ENCODE measurements at places on chromosomes 7 and 10.

DNA sequence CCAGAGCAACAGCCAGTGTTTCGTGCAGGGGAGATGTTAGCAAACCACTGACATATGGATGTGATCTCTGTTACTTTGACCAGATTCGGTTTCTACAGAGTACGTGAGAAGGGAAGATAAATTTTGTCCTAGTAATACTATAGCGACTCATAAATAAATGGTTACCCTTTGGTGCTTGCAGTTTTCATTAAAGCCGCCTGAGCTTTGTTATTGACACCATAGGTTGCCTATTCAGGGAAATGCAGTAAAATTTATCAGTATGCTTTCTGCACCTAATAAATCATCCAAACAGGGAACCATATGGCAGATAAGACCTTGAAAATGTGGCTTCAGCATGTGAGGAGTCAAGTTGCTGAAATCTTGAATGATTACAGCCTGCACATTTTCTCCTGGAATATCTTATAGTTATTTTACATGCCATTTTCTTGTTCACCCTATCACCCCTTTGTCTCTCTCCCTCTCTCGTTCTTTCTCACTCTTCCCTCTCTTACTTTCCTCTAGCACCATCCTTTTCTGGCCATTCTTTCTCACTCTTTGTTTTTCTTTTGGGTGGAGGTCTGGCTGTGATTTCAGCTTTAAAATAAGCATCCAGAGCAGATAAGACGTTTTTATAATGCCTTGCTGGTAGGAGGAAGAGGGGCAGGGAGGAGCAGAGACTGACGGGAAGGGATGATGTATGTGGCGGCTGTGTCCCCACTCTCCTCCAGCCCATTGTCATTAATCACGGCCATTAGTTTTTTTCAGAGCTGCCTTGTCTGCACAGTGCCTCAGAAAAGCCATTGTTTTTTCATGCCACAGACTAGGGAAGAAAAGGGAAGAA lies 182.5 kb downstream of the LRMDA start:
- no peak for DNase-seq

DNA sequence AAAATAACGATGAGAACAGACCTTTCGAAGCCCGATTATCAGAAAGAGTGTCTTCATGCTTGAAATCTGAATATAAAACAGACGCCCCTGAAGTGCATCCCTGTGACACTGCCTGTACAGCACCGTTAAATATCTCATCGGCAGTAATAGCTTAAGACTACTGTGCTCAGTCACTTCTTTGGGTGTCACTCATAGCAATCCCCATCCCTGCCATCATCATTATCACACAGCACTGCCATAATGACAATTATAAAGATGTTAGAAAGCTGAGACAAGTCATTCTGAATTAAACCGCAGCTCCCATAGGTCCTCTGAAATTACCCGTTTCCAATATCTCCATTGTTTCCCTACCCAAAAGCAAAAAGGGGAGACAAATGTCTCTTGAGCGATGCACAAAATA lies 567.7 kb upstream of the C7orf33 start:
- DNase-seq = no peak

DNA sequence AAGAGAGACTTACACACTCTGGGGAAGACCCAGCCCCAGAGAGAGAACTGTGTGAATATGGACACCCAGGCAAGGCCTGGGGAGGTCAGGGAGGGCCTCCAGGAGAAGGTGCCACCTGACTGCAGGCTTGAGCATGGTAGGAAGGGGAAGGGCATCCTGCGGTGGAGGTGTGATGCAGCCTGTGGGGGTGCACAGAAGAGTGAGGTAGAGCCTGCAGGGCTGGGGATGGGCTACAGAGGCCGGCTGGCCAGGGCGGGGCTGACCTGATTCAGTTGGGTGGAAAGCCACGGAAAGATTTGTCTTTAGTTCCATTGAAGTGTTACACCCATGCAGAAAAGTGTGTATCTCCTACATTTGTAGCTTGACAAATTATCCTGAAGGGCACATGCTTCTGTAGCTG lies 47.6 kb downstream of the ZMIZ1 start:
- no peak for DNase-seq

GRCh38 chr10:131427901-131428300 lies 116.4 kb upstream of the TCERG1L start:
- no peak for DNase-seq

DNA sequence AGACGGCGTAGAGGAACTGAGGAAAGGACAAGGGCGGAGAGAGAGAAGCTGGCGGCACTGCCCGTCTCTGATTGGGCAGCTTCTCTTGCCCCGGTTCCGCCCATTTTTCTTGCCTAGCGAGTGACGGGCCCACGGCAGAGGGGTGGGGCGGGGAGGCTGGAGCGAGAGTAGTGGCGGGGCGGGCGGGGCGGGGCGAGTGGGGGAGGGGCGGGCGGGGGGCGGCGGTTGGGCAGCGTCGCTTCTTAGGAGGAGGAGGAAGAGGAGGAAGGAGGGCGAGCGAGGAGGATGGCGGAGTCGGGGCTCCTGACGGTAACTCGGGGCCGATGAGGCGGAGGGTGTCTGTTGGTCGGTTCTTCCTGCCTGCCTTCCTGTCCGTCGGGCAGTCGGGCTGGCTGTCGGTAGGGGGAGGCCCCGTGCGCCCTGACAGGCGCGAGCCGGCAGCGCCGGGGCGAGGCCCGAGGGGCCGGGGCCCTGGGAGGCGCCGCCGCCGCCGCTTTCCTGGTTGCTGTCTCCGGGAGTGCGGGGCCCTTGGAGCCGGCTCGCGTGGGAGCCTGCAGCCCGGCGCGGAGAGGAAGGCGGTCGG lies at the start of gene SHOC2:
TSS of gene SHOC2 (plus strand) at position 256 of the 583 bp plus-strand sequence. CDS start 44,755 bp downstream, outside the sequence.
- DNase-seq = peak; percentile 100

GRCh38 chr7:147978201-147978600 lies 612.4 kb upstream of the C7orf33 start:
- DNase-seq = no peak

DNA sequence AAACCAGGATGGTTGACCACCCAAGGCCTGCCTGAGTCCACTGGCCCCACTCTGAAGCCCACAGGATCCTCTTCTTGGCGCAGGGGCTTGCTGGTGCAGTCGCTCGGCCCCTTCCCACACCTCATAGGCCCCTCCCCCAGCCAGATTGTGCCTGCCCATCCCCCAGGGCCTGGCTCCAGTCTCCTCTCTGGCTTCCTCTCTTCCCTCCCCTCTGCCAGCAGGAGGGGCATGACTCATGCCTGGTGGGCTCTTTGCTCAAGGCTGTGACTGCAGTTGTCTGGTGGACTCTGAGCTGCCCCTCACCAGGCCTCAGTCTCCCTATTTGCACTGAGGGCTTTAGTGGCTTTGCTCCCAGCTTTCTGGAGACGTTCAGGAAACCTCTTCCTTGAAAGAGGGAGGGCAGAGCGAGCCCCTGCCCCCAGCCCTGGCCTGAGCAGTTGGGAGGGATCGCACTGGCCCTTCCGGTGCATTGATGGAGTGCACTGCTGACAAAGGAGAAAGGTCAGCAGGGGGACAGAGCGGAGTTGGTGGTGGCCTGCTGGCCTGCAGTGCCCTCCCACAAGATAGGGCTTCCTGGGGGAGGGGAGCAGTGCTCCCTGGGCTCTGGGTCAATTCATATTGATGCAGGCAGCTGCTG lies 60.7 kb downstream of the ZMIZ1 start:
- DNase-seq = no peak

DNA sequence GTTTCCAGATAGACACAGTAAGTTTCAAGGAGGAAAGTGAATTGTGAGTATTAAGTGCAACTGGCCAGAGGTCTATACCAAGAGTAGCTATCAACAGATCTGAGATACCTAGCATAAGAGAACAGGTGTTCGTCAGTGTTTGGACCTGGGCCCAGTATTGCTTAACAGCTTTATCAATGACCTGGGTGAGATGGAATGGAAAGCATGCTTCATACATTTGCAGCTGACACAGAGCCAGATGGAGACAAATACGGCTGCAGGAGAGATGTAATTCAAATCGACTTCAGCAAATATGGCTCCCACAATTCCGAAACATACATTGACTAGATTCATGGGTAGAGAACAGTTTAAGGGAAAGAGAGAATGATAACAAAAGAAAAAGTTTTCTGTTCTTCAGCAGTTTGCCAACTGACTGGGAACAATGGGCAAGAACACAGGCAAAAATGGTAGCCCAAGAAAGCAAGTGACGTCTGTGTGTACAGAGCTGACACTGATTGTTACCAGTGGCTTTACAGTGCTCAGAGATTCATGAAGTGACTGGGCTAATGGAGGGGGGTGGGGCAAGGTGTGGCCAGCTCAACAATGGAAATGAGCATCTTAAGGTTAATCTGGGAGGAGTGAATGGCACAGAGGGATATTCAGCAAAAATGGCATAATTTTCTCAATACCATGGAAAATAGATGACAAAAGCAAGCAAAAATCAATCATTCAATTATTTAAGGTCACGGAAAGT lies 28.0 kb upstream of the COBL start:
- no peak for DNase-seq

GRCh38 chr10:77844713-77845445 lies 81.7 kb downstream of the DLG5 start:
- no peak for DNase-seq

DNA sequence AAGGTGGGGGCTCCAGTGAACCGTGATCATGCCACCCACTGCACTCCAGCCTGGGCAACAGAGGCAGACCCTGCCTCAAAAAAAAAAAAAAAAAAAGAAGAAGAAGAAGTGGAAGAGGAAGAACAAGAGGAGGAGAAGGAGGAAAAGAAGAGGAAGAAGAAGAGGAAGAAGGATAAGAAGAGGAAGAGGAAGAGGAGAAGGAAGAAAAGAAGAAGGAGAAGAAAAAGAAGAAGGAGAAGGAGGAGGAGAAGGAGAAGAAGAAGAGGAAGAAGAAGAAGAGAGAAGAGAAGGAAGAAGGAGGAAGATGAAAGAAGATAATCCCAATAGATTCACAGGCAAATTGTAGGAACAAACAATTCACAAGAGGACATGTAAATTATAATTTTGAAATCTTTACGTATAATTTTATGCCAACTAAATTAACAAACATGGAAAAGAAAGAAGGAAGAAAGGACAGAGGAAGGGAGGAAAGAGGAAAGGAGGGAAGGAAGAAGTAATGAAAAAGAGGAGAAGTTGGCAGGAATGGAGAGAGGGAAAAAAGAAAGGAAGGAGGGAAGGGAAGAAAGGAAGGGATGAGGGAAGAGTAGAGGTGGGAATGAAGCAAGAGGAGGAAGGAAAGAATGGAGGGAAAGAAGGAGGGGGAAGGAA lies 3.5 kb downstream of the SVOPL start:
- DNase-seq = no peak

DNA sequence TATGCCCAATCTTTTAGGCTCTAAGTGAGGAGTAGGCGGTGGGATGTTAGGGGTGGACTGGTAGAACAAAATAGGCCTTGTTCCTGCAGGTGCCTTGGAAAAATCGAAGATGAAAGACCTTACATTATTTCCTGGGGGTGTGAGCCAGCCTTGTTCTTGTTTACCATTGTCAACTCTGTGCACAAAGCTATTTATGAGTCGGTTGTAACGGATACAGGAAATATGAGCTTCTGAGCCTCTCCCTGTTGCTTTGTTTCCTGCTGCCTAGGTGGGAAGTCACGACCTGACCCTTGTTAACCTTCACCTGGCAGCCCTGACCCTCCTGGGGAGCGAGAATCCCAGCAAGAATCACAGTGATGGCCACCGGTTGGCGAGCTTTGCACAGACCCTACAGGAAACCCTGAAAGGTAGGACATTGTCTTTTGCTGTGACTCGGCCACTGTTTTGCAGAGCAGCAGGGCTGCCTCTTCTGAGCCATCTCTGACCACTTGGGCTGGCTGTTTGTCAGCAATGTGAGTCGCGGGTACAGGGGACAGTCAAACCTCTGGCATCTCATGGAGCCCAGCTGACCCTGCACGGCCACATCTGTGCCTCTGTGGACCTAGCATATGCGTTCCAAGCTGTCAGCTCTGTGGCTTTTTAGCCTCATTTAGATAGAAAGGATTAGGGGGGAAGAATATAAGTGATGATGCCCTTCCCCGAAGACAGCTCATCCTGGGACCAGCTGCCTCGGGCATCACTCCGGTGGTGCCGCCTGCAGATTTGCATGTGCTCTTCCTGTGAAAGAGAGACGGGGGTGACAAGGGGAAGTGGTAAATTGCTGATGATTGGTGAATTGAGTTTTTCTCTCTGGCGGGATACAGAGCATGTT lies 102.1 kb upstream of the ANLN start:
- no peak for DNase-seq

- DNase-seq = no peak
Measured at GRCh38 chr7:1844336-1844950, 174.4 kb downstream of the ELFN1 start.

GRCh38 chr7:95910341-95910740 lies 138.0 kb downstream of the DYNC1I1 start:
- DNase-seq = no peak

DNA sequence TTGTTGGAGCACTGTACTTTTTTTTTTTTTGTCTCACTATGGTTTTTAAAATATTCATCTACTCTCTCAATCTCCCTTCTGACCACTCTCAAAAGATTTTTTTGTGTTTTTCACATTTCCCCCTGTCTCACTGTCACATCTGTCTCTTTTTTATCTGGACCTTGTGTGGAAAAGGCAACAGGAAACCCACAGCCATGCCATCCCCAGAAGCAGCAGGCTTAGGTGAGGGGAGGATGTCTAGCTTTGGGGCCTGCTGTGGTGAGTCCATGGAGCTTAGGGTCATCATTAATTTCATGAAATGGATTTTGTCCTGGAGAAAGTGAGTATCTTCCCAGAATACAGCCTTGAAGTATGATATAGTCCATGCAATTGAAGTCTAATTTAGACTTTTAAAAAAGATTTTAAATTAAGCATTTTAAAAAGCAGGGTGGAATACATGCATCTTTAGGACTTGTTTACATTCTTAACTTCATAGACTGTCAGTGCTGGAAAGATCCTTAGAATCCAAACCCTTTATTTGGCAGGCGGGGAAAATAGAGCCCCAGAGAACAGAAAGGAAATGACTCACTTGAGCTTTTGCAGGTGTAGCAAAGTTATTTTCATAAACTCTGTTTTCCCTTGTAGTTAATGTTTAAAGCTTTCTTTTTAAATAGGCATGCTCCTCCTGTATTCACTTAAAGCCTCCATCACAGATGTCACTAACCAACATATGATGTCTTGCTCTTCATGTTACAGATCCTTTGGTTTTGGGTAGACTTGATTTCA lies 25.1 kb downstream of the MINDY4 start:
- DNase-seq = no peak

DNA sequence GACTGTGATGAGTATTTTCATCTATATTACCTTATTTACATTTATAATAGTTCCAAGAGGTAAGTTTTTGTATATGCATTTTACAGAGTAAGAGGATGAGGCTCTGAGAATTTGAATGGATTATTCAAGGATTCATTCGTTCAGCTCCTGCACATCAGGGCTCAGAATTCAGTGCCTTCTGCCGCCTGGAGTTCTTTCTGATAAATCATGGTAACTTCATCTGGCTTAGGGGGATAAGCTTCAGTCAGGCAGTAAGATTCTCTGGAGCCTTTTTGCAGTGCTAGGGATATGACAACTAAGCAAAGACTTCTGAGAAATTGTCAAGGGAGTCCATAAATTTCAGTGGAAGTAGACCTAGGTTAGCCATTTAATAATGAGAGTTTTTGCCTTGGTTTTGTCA lies 668.6 kb downstream of the NRG3 start:
- DNase-seq = no peak

- no peak for DNase-seq
Measured at GRCh38 chr10:43653746-43654145, 5.1 kb upstream of the ZNF32 start.

Measured in ascending aorta (tissue), 2 donors.